ENCODE measurements at places on chromosomes 2 and 18.

- no peak for DNase-seq
Measured at GRCh38 chr18:35406666-35407065, 29.5 kb upstream of the ZNF396 start.

DNA sequence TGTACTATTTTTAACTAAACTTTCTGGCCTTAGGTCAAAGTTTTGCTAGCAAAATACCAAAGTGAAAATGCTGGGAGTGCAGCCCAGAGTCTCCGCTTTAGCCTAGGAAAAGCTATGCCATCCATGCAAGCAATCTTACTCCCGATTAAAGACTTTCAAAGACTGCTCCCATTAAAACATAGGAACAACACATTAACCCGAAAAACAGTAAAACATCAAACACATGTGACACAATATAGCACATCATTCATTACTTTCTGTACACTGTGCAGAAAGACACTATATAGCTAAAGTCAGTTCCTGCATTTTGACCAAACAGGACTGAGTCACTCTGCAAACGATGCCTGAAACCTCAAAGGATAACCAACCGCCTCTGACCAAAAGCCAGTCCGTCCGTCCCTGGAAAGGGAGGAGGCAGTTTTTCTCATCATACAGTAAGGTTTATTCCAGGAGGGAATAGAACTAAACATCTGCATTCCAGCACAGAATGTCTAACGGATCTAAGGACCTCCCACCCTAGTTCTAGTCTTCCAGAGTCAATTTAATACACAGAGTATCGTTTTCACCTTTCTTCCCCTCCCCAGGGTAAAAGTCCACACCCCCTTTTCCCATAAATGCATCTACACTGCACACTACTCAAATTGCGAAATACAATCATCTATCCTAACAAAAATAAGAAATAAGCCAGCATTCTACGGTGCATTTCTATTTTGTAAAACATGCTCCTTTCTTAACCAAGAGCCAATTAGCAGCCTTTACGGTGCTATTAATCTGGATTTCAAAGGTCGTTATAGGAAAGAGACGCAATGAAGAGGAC lies 1.7 kb downstream of the ROCK2 start:
- peak; percentile 85 for DNase-seq

GRCh38 chr2:110773401-110773921 lies 41.1 kb downstream of the ACOXL start:
- no peak for DNase-seq

DNA sequence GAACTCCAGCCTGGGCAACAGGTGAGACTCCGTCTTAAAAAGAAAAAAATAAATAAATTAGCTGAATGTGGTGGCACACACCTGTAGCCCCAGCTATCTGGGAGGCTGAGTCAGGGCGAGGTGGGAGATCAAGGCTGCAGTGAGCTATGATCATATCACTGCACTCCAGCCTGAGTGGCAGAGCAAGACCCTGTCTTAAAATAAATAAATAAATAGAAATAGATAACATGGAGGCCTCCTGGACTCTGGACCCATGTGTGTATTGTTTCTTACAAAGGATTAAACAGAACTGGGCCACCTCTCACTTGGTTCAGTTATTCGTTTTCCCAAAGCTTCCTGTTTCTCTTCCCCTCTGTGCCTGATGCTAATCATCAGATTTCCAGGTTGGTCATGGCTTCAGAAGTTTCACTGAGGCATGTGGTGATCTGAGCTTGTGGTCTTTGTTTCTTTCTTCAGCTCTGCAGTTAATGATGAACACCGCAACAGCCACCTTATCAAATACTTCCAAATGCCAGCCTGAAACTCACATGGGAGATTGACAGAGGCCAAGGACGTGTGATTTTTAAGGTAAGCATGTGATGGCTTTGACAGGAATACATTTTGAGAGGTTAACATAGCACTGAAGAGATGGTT lies 83.3 kb upstream of the MAP4K4 start:
- no peak for DNase-seq

DNA sequence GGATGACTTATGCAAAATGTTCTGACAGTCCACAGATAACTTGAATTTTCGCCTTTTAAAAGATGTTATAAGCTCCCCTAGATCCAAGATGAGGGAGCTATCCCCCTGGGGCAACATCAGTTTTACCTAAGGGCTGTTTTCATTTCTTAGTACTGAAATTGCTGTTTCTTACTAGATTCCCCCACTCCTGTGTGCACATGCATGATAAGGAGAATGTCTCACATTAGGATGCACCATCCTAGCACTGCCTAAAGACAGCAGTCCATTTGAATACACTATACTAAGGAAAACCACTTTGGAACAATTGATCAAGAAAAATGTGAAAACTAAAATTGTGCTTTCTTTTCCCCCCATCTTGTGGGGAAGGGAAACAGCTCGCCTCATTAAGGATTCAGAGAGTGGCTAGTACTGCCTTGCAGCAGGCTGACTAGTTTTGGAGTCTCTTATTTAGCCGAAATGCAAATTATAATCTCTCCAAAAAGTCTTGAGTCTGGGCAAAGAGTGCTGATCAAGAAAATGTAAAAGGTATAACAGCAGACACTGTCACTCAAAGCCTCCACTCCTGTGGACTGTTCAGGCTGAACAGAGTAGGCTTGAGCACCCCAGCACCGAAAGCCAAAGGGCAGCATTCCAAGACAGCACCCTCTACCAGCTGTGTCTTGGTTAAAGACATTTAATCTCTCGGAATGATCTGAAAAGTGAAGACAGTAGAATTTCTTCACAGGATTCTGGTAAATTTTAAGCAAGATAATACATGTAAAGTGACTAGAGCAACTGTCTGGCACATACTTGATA lies 65.0 kb downstream of the ZNF385B start:
- no peak for DNase-seq

GRCh38 chr2:55616551-55617174 lies 759 bp downstream of the PPP4R3B start:
- DNase-seq, result peak; percentile 58

GRCh38 chr18:63207143-63207790 lies 112.3 kb downstream of the BCL2 start:
- DNase-seq, result peak; percentile 4

DNA sequence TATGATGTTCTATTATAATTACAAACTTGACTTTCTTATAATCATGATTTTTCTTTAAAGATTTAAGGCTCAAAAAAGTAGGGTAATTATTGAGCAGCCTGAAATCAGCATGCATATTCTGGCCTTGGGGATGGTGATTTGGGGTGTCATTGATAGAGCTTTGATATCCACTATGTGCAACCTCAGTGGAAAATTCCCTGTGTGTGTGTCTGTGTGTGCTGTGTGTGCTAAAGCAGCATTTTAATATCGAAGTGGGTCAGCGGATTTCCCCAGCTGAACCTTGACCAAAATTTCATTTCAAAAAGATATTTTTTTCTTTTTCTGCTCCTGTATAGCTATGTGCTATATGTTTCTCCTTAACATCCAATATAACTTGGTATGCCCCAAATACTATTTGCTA lies 11.6 kb downstream of the KCNJ3 start:
- no peak for DNase-seq

- DNase-seq, result no peak
Measured at GRCh38 chr2:38957972-38958371, 68.3 kb downstream of the ARHGEF33 start.

DNA sequence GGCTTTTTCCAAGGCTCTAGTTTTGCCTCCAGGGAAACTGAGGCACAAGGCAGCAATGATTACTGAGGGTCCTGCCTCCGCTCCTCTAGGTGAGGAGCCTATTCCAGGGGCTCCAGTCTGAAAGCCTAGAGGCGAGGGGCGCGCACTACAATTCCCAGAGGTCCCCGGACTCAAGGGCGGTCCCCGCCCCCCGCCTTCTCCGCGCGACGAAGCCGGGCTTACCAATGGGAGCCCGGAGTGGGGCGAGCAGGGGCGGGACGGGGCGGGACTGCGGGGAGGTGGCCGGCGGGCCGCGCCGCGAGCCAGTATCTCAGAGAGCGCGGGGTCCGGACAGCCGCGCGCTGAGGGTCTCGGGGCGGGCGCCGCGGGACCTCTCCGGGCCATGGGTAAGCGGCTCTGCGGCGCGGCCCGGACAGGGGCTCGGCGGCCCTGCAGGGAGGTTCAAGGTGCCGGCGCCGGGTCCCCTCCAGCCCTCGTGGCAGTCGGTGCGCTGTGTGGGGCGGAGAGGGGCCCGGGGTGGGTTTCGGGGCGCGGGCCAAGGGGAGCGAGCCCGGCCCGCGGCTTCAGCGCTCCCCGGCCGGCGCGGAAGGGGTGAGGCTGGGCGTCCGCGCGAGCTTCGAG lies at the start of gene ARID5A:
TSS of gene ARID5A (plus strand) at position 308 of the 621 bp plus-strand sequence. CDS start at position 383, 75 bp downstream.
- peak; percentile 89 for DNase-seq

- peak; percentile 34 for DNase-seq
Measured at GRCh38 chr2:215425021-215425782, 10.7 kb downstream of the FN1 start.

- DNase-seq, result peak; percentile 66
Measured at GRCh38 chr18:9642799-9643462, 28.6 kb upstream of the PPP4R1 start.

- peak; percentile 83 for DNase-seq
Measured at GRCh38 chr18:12317664-12318333, 9.8 kb downstream of the TUBB6 start.

- no peak for DNase-seq
Measured at GRCh38 chr2:211751848-211752247, 786.8 kb downstream of the ERBB4 start.

- DNase-seq, result peak; percentile 99
Measured at GRCh38 chr2:238728330-238729260, 119.3 kb upstream of the TWIST2 start.

GRCh38 chr18:37729716-37730115 lies 164.1 kb upstream of the CELF4 start:
- no peak for DNase-seq

- DNase-seq, result no peak
Measured at GRCh38 chr18:58615140-58616132, 13.5 kb downstream of the ALPK2 start.

- no peak for DNase-seq
Measured at GRCh38 chr2:38159597-38159996, 83.6 kb upstream of the CYP1B1 start.

GRCh38 chr2:74515981-74516633 lies 1.9 kb downstream of the TLX2 start:
- no peak for DNase-seq

GRCh38 chr2:168738062-168738461 lies 64.4 kb upstream of the NOSTRIN start:
- DNase-seq, result no peak

- peak; percentile 1 for DNase-seq
Measured at GRCh38 chr18:60096428-60096827, 196.6 kb downstream of the PMAIP1 start.

DNA sequence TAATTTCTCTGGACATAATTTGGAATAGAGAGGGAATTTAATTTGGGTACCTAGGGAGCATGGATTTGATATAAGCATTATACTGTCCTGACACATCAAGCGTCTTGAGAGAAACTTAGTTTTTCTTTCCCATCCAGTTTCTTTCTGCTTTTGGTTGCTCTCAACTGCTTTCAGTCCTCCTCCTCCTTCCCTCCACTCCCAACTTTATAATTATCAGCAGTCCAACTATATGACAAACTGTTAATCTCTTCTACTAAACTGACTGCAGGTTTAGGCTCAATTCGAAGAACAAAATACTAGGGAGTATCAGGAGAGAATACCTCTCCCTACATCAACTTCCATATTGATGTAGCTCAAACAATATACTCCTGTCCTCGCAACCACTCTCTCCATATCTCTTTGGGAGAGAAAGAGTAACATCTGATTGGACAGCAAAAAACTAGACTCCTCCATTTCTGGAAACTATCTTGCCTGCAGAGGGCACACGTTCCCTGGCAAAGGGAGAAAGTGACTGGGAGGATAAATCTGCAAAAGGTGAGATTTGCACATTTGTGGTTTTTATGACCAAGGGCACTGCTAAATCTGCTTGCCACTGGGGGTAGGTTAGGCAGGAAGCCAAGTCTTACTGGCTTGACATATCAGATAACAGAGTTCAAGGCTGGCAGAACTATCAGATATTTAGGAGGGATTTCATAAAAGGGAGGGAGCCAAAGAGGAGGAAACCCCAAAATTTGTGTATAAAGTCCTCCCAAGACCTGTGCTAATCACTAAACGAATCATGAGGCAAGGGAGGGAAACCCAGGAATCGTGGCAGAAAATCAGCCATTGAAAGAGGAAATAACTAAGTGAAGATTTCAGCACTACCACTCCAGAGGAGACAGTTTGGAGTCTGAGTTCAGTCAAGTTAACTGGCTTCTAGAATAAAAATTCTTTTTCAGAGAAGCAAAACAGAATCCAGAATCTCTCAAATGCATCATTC lies 40.0 kb downstream of the ICA1L start:
- DNase-seq, result peak; percentile 65

- DNase-seq, result peak; percentile 30
Measured at GRCh38 chr2:43444989-43445645, 150.7 kb downstream of the THADA start.

- no peak for DNase-seq
Measured at GRCh38 chr2:203934711-203935438, 1.7 kb upstream of the ICOS start.

- DNase-seq, result peak; percentile 62
Measured at GRCh38 chr2:219851801-219852481, 224.5 kb downstream of the SLC4A3 start.

- peak; percentile 69 for DNase-seq
Measured at GRCh38 chr2:188725746-188726360, 248.3 kb upstream of the COL3A1 start.

DNA sequence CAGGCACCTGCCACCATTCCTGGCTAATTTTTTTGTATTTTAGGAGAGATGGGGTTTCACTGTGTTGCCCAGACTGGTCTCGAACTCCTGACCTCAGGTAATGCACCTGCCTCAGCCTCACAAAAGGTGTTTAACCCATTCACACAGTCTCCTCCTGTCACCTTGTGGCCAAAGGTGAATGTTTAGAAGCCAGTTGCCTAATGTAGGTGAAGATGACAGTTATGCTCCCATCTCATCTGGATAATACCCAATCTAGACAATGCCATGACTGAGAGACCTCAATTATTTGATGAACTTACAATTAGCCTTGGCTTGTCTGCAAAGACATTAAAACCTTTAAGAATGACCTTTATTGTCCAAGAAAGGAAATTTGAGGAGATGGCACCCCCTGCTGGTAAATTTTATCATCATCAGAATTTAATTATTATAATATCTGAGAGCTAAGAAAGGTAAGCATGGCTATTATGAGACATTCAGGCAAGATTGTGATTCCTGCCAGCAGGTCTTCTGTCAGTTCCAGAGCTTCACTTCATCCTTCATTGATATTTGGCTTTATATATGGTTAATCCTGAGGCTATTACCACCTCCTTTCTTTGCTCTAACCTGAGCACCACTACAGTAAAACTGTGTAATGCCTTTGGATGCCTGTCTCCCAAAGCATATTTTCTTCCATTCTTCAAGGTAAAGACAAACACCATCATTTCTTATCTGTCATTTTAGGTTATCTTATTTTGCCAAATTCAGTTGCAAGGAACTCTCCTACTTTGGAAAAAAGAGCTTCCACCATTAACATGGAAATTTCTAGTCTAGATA lies 117.6 kb downstream of the FAM124B start:
- peak; percentile 54 for DNase-seq
